ENCODE measurements at places on chromosomes 4 and X.

- no peak for DNase-seq
Measured at GRCh38 chr4:43993196-43993902, 455.3 kb downstream of the KCTD8 start.

GRCh38 chr4:138494931-138495330, 252.8 kb upstream of the SLC7A11 start:
- no peak for DNase-seq

DNA sequence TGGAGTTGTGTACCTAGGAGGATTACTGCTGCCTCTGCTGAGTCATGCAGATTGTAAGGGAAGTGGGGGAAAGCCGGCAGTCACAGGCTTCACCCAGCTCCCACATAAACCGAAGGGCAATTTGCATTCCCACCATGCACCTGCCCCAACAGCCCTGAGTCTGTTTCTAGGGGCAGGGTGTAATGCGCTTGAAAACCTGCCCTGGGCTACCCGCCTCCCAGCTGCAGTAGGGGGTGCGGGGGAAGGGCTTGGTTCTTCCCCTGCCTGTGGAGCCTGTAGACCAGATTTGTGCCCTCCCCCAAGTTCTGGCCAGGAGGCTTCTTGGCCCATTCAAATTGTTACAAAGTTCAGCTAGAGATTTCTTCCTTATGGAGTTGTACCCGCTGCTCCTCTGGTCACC, 269.2 kb upstream of the DDX53 start:
- no peak for DNase-seq

GRCh38 chr4:8128100-8128856, 30.3 kb downstream of the ABLIM2 start:
- DNase-seq, result no peak

GRCh38 chr4:110619463-110620247, 3.2 kb downstream of the PITX2 start:
- DNase-seq, result no peak

GRCh38 chrX:1500701-1501624, 36.0 kb downstream of the P2RY8 start:
- DNase-seq, result no peak
